ENCODE measurements at places on chromosomes 13 and 19.

- no peak for DNase-seq
Measured at GRCh38 chr19:5141129-5141849, 172.4 kb downstream of the KDM4B start.

GRCh38 chr13:34555988-34556387, 386.1 kb upstream of the NBEA start:
- DNase-seq: no peak

DNA sequence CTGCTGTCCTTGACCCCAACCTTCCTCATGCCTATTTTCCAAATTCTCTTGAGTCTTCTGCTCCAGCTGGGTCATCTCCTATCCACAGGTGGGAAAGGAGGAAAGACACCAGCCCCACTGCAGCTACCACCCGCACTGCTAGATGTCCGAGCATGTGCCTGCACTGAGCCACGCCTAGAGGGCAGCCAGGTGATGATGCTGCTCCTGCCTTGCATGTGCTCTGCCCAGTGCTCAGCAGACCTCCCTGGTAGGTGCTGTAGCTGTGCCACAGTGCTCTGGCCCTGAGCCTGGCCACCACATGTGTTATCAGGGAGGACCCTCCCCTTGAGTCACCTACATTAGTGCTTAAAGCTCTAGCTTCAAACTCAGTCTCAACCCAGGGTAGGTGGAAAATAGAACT, 6.9 kb upstream of the CYSLTR2 start:
- DNase-seq: no peak

GRCh38 chr13:107642831-107643230, 572.5 kb downstream of the LIG4 start:
- no peak for DNase-seq

GRCh38 chr19:33143897-33144405, 12.0 kb downstream of the WDR88 start:
- peak; percentile 67 for DNase-seq

GRCh38 chr13:39039041-39039440, 785 bp downstream of the NHLRC3 start:
- DNase-seq: no peak

GRCh38 chr19:48403606-48404005, 10.1 kb downstream of the GRIN2D start:
- DNase-seq: peak; percentile 57

GRCh38 chr19:18021121-18021755, 13.3 kb downstream of the ARRDC2 start:
- DNase-seq: peak; percentile 86
